ENCODE measurements at places on chromosomes 2 and 18. TPM values are rescaled to one million over a fixed set of nuclear protein-coding genes. Genes with fewer than 3 reads are reported as not detected.

The ABCG5 gene
- total RNA-seq: not detected

The DCDC2C gene
- total RNA-seq: not detected

The CERS6 gene
- 28.3 TPM for total RNA-seq

The GRB14 gene
- total RNA-seq: 11.6 TPM

DNA sequence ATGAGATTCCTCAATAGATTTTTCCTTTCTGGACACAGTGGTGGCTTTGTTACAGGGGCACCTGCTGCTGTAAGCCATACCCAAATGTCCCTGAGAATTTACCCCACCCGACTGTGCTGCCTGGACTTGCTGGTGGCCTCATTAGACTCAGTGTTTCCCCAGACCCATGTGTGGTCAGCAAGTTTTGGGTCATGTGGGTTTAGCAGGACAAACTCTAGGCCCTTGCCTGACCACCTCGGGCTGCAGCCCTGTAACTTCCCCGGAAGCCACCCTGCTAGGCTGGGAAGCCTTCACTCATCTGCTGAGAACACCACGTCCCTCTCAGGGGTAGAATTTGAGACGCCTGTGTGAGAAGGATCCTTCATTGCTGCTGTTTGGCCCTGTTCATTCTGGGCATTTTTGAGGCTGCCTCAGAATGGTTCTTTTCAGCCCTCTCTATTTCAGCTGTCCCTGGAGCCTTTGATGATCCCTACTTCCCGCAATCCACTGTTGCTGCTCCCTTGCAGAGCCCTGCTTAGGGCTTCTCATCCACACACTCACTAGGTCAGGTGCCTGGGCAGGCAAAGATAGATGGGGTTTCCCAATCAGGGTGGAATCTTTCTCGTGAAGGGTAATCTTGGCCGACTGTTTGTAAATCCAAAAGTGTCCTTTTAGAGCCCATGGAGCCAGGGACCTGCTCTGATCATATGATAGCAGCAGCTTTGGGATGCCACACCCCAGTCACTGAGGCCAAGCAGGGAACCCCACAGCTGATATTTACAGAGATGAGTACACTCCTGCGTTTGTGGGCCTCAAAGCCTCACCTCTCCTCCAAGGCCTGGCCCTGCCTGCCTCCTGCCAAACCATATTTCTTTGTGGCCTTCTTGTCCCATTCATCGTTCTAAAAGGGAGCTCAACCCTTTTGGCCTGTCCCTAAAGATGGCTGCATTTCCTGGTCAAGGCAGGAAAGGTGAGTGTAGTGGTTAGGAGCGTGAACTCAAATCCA lies 6.7 kb downstream of the EHD3 start:
- no peaks in the 10 kb centered on the region for H3K4me1 ChIP-seq
- no peak overlapping the region for H3K27ac ChIP-seq
- H3K4me3 ChIP-seq: no peak overlapping the region
- no peaks in the 10 kb centered on the region for H3K27me3 ChIP-seq
- DNase-seq: no peak

DNA sequence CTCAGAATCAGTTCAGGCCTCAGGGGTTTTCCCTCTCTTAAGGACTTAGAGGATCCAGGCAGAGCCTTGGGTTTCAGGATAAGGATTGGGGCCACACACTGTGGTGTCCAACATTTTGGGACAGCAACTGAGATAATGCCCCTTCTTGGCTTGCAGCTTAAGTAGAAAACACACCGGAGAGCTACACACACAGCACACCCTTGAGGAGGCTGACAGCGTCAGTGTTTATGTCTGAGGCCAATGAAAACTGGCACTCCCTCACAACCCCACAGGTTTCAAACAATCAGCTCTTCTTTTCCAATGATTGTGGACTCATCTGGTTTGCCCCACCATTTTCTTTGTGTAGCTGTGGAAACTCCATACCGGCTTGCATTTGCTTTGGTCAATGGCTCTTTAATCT lies 257.7 kb downstream of the CDCA7 start:
- H3K36me3 ChIP-seq: no peaks in the 10 kb centered on the region
- no peak overlapping the region for H3K4me3 ChIP-seq
- no peaks in the 10 kb centered on the region for H3K4me1 ChIP-seq
- H3K27me3 ChIP-seq: no peaks in the 10 kb centered on the region

DNA sequence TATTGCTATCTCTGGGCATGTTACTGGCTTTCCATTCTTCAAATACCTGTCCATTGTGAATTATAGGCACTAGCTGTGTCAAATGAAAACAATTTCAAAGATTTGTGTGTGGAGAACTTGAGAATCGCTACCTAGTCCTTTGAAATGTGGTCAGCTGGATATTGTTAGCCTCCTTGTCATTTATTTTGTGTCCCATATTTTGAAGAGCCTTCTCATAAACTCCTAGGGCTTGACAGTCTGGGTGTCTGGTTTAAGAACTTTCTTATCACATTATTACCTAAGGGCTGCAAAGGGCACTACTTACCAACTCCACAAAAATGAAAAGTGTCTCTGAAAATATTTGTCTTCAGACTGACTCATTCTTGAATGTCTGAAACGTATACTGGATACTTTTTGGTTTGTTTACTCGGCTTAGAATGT lies 50.2 kb downstream of the COL4A3 start:
- no peak overlapping the region for H3K27ac ChIP-seq
- H3K27me3 ChIP-seq: peaks cover 6% of the 10 kb centered on the region
- H3K4me1 ChIP-seq: no peaks in the 10 kb centered on the region
- no peak overlapping the region for H3K4me3 ChIP-seq
- no peaks in the 10 kb centered on the region for H3K36me3 ChIP-seq
- DNase-seq: no peak

DNA sequence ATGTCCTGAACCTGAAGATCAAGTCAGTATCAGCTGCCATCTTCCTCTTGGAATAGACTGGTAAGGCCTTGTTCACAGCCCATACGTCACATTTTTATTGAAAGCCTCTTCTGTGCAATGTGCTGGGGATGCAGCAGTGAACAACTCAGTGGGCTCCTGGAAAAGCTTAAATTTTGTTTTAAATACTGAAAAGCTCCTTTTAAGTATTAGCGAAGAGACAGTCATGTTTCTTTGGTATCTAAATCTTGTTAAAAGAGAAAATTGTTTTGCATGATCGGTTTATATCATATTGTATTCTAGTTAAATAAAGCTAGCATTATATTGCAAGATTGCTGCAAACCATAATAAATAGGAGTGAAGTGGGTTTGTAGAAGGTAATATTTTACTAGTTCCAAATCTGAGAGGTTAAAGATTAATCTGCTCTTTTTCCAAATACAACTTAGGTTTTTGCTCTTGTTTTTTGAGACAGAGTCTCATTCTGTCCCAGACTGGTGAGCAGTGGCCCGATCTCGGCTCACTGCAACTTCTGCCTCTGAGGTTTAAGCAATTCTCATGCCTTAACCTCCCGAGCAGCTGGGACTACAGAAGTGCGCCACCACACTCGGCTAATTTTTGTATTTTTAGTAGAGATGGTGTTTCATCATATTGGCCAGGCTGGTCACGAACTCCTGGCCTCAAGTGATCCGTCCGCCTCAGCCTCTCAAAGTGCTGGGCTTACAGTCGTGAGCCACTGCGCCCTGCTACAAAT lies 1.6 kb upstream of the RMDN2 start:
- H3K4me3 ChIP-seq: no peak overlapping the region
- H3K27ac ChIP-seq: no peak overlapping the region

DNA sequence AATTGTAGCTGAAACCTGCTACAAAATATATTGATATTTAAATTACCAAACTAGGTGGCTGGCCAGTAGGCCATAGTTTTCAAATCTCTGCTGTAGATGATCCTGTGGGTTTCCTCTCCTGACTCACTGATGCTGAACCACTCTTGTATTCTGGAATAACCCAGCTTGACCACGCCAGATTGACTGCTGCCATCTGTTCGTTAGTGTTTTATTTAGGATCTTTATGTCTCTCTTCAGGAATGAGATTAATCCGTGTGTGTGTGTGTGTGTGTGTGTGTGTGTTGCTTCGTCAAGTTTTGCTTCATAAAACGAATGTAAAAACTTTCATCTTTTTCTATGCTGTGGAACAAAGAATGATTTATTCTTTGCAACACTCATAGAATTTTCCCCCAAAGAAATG lies 187.1 kb downstream of the DYSF start:
- H3K4me3 ChIP-seq: no peak overlapping the region
- no peaks in the 10 kb centered on the region for H3K27me3 ChIP-seq
- no peak for DNase-seq
- H3K4me1 ChIP-seq: no peaks in the 10 kb centered on the region
- H3K27ac ChIP-seq: no peak overlapping the region

DNA sequence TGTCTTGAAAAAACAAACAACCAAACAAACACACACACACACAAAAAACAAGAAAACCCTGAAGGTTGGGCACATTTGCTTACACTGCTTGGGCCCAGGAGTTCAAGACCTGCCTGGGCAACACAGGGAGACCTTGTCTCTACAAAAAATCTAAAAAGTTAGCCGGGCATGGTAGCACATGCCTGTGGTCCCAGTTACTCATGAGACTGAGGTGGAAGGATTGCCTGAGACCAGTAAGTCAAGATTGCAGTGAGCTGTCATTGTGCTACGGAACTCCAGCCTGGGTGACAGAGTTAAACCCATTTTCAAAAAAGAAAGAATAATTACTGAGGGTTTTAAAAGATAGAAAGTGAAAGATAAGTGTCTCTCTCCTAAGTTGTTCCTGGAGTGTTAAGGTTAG lies 103.4 kb downstream of the MBD5 start:
- H3K4me1 ChIP-seq: no peaks in the 10 kb centered on the region
- no peak for DNase-seq
- no peak overlapping the region for H3K27ac ChIP-seq
- H3K27me3 ChIP-seq: no peaks in the 10 kb centered on the region

- H3K27ac ChIP-seq: no peak overlapping the region
- peaks cover 7% of the 10 kb centered on the region for H3K4me1 ChIP-seq
- H3K4me3 ChIP-seq: no peak overlapping the region
- H3K36me3 ChIP-seq: no peaks in the 10 kb centered on the region
These were observed 12.8 kb downstream of the CUL3 start for GRCh38 chr2:224572338-224572737.

DNA sequence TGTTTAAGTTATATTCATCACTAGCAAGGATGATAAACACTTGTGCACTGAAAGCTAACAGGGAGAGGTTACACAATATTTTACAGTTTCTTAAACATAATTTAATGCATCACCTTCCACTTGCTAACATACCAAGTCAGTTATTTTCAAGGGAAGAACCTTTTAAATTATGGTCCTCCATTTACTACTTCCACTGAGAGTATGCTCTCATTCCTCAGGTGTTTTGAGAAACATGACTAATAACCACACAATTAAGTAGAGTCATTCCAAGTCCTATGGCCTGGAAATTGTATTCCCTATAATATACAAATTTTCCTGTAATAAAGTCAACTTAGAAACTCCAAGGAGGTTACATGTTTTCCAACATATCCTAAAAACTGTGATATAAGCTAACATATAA lies 152.3 kb upstream of the STON1 start:
- H3K27ac ChIP-seq: no peak overlapping the region
- DNase-seq: no peak
- no peak overlapping the region for H3K4me3 ChIP-seq
- H3K36me3 ChIP-seq: no peaks in the 10 kb centered on the region
- H3K27me3 ChIP-seq: no peaks in the 10 kb centered on the region

DNA sequence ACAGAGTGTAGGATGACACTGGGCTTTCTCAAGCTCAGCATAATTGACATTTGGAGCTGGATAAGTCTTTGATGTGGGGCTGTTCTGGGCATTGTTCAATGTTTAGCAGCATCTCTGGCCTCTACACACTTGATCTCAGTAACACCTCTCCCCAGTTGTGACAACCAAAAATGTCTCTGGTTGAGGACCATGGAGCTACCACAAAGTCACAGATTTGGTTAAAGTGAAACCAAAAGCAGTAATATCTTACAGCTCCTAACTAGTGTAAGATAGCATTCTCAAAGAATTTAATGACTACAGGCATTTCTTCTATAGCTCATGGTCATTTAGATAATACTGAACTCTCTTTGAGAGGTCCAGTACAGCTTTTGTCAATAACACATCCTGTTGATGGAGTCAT lies 23.4 kb upstream of the PAX3 start:
- no peak overlapping the region for H3K4me3 ChIP-seq
- H3K27ac ChIP-seq: no peak overlapping the region
- no peaks in the 10 kb centered on the region for H3K4me1 ChIP-seq
- peaks cover 34% of the 10 kb centered on the region for H3K27me3 ChIP-seq

DNA sequence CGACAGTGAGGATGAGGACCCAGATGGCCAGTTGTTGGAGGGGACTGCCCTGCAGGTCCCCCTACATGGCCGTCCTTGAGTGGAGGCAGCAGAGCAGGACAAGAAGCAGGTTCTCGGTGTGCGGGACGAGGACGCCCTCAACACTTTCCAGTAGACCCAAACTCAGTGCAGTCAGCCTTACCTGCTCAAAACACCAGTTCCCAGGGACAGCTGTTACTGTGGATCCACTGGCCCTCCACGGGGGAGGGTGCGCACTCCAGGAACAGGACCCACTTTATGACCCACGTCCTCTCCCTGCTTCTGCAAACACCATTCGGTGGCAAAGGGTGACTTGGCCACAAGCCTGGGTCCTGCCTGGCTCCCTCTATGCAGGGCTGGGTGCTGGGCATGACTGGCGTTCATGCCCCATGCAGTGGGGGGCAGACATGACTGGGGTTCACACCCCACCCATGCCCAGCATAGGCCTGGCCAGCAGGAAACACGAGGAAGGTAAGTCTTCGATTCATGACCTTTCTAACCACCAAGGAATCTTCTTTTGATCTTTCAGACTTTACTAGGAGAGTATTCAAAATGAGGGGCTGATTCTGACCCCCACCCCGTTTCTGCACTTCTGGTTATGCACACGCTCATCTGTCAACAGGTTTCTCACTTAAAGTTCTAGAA lies 233.7 kb downstream of the HDAC4 start:
- no peaks in the 10 kb centered on the region for H3K4me1 ChIP-seq
- no peak overlapping the region for H3K27ac ChIP-seq
- no peaks in the 10 kb centered on the region for H3K36me3 ChIP-seq
- no peak for DNase-seq

- DNase-seq: no peak
- no peak overlapping the region for H3K27ac ChIP-seq
- H3K36me3 ChIP-seq: no peaks in the 10 kb centered on the region
- no peak overlapping the region for H3K4me3 ChIP-seq
- no peaks in the 10 kb centered on the region for H3K4me1 ChIP-seq
- H3K27me3 ChIP-seq: no peaks in the 10 kb centered on the region
These were observed 29.5 kb upstream of the ZNF396 start for GRCh38 chr18:35406666-35407065.
